Stimulated activated CD4-positive, alpha-beta T cell treated with anti-CD3 and anti-CD28 coated beads, TNF-alpha, amount 100 ng/mL, for 48 hours (primary cell): ENCODE measurements at places on chromosomes 16 and 17.
A peak's percentile ranks its signal among the peaks of the same experiment; 100 is the strongest.

DNA sequence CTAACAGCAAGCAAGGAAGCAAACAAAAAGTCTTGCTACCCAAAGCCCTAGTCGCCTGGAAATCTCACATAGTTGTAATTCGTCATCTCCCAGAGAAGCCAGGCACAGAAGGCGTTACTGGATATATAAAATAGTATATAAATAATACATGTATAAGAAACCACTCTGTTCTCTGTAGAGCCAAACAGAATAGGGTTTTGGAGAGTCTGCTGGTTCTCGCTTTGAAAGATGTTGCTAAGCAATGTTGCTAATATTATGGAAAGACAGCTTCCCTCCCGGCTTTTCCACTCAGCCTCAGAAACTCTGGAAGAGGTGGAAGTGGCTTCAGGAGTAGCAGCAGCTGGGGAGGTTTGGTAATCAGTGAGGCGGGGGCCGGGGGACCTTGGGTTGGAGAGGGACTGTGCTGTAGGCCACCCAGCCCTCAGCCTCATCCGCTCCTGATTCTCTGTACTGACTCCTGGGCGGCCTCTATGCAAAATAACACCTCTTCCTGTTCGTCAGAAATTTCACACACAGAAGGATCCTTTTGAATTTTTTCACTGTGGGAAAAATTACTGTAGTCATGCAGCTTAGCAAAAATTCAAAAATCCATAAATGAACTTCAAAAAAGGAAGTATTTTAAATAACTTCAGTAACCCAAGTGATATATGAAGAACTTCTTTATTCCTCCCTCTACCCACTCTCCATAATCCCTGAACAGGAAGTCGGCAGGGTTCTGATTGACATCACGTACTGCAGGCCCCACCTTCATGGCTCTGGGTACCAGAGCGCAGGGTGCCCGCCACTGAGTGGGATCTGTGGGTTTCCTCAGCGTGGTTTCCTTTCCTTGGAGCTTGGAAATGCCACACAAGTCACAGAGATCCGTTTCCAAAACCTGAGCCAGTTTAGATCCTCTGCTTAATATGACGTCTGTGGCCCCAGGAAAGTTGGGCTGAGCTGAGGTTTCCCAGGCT lies 51.4 kb downstream of the RAP1GAP2 start:
- no peak for DNase-seq

DNA sequence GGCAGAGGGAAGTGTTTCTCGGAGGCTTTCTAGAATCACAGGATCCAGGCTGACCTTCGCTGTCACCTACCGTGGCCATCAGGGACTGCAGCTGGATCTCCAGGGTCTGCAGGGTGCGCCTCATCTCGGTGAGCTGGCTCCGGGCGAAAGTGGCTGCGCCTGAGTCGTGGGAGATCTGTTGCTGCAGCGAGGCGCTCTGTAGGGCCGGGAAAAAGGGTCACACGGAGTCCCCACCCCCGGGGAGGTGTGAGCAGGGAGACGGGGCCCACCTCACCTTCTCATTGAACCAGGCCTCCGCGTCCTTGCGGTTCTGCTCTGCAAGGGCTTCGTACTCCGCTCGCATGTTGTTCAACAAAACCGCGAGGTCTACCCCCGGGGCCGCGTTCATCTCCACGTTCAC lies 2.9 kb downstream of the KRT28 start:
- no peak for DNase-seq

DNA sequence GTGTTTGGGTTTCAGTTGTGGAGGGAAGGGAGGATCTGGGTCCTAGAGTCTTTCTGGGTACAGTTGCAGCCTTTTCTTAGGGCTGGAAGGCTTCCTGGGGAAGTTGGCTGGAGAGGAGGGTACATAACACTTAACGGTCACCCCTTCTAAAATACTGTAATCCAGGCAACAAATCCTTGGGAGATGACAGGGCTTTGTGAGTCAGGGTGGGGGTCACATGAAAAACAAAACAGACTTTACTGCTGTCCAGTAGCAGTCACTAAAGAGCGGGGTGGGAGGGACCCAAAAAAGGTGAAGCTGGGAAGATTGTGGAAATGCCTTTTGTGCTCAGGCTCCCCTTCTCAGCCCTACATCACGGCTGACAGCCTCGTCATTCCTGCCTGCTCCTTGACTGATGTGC lies 6.3 kb downstream of the SAP30BP start:
- no peak for DNase-seq

- no peak for DNase-seq
Measured at GRCh38 chr17:81193051-81193410, 27.0 kb upstream of the AATK start.

- no peak for DNase-seq
Measured at GRCh38 chr17:21387616-21388015, 11.5 kb downstream of the KCNJ12 start.

DNA sequence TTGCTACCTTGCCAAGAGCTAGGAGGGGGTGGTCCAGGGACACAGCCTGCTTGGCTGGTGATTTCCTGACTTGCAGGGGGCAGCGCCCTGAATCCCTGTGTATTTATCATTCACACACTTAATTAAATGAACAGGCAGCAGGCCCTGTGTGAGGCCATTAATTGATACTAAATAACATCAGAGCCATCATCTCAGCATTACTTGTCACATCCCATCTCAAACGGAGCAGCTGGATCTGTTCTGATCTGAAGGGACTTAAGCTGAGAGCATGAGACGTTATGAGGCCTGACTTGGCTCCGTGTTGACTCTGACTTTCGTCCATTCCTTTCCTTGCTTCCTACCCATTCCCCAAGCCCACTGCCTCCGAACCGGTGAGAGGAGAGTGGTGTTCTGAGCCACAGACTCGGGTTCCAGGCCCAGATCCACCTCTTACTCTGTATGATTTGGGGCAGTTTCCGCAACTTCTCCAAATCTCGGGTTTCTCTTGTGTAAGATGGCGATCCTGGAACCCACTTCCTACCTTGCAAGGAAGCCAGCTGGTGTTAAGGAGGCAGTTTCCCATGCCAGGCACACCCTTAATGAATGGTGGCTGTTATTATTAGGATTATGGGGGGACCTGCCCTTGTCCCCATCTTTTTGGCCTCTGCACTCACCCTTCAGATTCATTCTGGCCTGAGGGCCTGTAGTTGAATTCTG lies 33.8 kb downstream of the CACNA1G start:
- DNase-seq: no peak

GRCh38 chr17:80605326-80606066 lies 60.9 kb downstream of the RPTOR start:
- peak; percentile 83 for DNase-seq

DNA sequence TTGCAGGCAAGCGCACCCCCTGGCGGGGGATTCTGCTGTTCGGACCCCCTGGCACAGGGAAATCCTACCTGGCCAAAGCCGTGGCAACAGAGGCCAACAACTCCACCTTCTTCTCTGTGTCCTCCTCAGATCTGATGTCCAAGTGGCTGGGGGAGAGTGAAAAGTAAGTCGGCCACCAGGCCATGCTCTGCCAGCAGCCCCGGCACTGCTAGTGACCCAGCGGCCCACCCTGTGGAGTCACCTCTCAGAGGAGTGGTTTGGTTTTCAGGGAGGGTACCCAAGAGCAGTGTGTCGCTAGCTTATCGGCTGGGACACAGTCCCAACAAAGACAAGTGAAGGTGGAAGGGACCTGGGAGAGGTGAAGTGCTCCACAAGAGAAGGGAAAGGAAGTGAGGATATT lies 8.2 kb downstream of the VPS4A start:
- no peak for DNase-seq

DNA sequence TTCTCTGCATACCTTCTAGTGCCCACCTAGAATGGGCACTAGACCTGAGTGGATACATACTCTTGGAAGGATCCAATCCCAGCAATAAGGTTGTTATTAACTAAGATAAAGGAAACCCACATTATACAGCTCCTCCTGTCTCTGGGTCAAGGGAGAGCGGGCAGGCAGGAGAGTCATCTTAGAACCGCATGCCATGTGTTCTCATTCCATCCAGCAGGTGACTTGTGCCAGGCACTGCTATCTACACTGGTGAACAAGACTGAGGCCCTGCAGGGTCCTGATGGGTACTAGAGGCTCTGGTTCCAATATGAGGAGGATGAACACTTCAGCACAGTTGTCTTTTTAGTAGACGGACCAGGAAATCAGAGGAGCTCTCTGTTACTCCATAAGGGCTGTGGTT lies 5.9 kb upstream of the CD300H start:
- no peak for DNase-seq

DNA sequence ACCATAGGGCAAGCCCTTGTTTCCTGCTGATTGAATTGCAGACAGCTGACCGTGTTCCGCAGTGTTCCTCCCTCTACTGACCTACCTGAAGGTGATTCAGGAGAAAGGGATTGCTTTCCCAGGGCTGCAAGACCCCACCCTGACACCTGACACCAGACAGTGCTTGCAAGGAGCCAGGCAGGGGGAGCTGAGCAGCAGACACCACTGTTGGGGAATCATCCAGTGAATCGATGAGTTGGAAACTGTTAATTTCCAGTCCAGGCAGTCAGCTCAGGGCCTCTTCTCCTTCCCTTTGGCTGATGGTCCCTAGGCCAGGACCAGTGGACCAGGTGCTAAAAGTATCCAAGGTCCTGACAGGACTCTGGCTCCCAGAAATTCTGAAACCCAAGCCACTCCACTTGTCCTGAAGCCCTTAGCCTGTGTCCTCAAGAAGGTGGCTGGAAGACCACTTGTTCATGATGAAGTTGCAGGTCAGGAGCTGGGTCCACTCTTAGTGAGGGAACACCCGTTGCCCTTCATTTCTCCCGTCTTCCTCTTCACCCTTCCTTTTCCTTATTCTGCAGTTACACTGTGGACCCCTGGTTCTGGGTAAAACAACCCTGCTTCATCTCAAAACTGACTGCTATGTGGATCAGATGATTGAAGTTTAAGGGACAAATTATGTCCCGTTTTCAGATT lies 9.5 kb upstream of the UNK start:
- DNase-seq: no peak
